ENCODE measurements at places on chromosomes 6 and 20. TPM values are rescaled to one million over a fixed set of nuclear protein-coding genes. Genes with fewer than 3 reads are reported as not detected.

Gene CST3
- total RNA-seq, result 696 TPM

Gene IRF4
- 0.72 TPM for total RNA-seq

Gene KIF6
- total RNA-seq, result not detected

Gene COL19A1
- total RNA-seq, result not detected

Gene HUS1B
- not detected for total RNA-seq

Gene FAM83C
- 55.3 TPM for total RNA-seq

Gene SLC25A27
- 6.5 TPM for total RNA-seq

Gene UBE2V1
- 59.0 TPM for total RNA-seq

Gene GSTA1
- total RNA-seq, result 16.1 TPM

Gene LTA
- not detected for total RNA-seq

Gene SESN1
- 31.7 TPM for total RNA-seq

GRCh38 chr6:147132889-147133288 is 71.3 kb upstream of the STXBP5 start:
- no peak for DNase-seq

- DNase-seq, result no peak
Measured at GRCh38 chr6:143375022-143375585, 75.4 kb downstream of the ADAT2 start.

GRCh38 chr20:5770231-5770986 is 20.2 kb downstream of the SHLD1 start:
- DNase-seq, result no peak

DNA sequence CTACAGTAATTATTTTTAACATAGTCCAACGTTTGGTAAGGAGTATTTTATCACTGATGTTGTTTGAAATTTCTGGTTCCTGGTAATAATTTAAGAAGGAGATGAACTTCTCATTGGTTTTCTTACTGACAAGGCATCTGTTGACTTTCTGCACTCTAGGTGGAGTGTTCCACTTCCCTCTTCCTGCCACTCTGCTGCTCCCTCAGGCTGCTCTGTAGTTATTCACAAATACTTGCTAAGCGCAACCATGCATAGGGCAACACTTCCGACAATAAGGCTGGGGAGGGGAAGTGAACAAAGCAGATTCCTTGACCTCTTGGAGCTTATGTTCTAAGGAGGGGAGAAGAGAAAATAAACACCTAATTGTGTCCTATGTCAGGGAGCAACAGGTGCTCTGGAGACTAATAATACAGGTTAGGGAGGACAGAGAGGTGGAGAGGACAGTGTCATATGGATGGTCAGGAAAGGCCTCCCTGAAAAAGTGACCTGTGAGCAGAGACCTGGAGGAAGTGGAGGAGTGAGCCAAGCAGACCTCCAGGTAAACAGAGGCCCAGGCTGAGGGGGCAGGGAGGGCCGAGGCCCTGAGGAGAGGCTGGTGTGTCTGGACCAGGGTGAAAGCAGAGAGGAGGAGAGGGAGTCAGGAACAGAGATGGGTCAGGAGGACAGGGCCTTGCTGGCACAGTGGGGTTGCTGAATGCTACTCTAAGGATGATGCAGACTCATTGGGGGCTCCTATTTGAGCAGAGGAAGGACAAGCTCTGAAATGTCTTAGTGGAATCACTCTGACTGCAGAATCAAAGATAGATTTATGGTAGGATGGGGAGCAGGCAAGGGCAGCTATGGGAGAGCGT is 134.8 kb upstream of the SLC24A3 start:
- DNase-seq, result no peak

- DNase-seq, result no peak
Measured at GRCh38 chr6:120576061-120576460, 758.2 kb downstream of the TBC1D32 start.

GRCh38 chr6:8608737-8609136 is 173.4 kb upstream of the SLC35B3 start:
- DNase-seq, result no peak

DNA sequence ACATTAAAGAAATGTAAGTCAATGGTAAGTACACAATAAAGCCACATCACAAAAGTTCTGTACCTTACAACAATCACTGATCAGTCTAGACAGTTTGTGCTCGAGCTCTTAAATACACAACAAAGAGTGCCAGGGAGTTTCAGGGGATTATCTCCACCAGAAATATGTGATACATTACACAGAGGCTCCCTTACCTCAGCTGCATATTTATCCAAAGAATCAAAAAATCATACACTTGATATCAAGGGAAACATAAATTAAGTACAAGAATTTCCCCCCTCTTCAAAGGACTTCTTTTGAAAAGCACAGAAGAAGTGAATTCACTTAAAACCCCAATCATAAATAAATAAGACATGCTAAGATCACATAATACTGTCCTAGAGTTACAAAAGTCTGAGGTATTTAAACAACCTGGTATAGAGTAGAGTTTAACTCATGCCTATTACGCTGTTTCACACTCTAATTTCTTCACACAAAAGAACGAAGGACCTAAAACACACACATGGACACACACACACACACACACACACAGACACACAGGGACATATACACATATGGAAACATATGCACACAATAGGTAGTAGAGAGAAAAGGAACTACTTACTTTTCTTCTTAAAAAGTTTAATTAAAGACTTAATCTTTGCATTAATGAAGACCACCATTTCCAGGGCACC is 528 bp downstream of the NHSL1 start:
- DNase-seq, result no peak

GRCh38 chr20:4666001-4666479 is 55.7 kb upstream of the PRND start:
- no peak for DNase-seq

DNA sequence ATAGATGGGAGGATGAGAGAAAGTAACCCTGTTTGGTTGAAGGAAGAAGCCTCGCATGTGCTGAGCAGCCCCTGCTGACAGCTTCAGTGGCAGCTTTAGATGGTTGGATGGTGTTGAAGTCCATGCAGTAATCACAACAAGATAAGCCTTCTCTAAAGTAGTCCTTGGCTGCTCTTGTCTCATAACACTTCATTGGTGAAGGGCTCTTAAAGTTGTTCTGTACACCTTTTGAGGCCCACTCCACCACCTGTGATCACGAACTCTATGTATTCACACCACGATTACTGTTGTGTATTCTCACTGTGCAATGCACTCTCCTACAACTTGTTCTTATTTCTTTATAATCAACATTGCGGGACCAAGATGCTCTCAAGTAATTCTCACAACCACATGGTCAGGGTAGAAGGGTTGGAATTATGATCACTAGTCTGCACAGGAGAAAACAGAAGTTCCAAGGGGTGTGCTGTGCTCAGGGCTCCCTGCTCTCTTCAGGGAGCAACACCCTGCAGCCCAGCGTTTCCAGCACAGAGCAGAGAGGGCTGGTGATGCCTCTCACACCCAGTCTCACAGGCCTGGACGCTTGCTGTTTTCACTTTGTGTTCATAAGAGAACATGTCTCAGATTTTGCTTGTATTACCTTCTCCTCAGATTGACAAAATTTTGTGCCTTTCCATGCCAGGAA is 294.4 kb downstream of the SMOC2 start:
- DNase-seq, result no peak

DNA sequence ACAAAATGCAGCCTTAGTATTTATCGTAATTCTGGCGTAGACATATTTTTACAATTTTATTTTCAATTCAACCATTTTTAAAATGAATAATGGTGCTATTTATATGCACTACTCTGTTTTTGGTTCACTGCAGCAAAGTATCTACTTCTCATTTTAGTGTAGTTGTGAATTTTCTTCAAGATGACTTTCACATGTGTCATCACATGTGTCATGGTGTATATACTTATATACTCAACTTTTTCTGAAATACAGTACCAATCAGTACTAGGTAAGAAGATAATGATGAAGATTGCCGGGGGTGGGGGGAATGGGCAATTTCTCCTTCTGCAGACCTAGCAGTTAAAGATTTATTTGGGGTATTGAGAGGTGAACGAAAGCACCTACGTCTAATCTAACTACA is 634.5 kb downstream of the PHF3 start:
- DNase-seq, result no peak

DNA sequence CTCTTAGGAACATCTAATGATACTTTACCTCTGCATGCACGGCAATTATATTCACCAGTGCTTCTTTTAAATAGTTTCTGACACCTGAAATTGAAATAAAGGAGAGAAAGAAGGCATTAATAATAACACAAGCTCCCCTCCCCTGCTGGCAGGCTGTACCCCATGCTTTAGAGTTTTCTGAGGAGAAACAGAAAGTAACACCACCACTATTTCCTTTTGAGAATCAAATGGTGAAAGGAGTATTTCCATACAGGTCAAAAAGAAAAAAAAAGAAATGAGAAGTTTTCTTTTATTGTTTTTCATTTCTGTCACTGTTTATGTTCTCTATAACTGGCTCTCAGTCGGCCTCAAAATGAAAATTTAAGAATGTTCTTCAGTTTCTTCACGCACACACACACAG is 108.1 kb downstream of the IRF4 start:
- DNase-seq, result no peak

- DNase-seq, result no peak
Measured at GRCh38 chr6:29506446-29507067, 18.8 kb upstream of the MAS1L start.

GRCh38 chr6:42251911-42252637 is 34.4 kb upstream of the MRPS10 start:
- DNase-seq, result no peak

- DNase-seq, result no peak
Measured at GRCh38 chr6:27816906-27817305, 95.3 kb downstream of the OR2B2 start.

GRCh38 chr6:24432611-24433010 is 29.9 kb downstream of the MRS2 start:
- DNase-seq, result no peak

- DNase-seq, result no peak
Measured at GRCh38 chr6:16925461-16925860, 164.2 kb upstream of the ATXN1 start.

DNA sequence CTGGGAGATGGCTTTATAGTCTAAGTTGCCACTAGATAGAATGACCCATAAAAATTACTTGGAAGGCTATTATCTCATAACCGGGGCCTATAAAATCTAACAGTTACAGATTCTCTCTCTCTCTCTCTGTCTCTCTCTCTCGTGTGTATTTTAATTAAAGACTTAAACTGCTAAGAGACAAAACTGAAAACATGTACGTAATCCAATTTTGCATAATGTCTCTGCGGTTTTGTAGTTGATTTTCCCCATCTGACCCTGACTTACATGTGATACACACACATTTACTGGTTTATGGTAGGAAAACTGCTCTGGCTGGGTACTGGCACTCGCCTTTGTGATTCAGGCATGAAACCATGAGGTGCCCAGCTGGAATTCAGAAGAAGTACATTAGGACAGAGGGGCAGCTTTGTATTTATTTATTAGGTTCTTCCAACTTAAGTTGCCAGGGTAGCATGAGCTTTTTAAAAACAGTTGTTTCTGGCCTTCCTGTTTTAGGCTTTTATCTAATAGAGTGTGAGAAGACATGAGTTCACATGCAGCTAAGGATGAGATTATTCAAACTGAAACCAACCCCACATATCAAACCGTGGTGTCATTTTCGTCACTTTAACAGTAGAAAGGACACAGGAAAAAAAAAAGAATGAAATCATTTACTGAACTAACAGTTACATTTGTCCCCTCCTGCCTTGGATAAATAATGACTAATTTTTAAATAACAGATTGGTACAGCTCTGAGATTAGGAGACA is 182.5 kb downstream of the GMPR start:
- DNase-seq, result no peak

DNA sequence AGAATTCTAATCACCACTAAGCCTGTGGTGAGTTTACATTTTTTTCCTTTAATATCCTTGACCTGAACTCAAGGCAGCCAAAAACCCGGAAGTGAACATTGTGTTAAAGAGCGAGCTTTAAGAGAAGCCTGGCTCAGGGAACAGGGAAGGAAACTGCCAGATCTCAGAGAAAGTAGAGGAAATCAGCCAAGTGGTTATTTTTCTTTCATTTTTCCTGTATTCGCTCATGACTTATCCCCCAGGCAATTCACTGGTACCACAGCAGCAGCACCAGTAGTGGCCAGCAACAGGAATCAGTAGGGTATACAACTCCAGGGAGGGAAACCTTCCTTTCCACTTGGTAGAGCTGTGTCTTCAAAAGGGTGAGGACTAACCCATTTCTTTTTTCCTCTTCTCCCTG is 89.6 kb upstream of the HMGCLL1 start:
- no peak for DNase-seq

- no peak for DNase-seq
Measured at GRCh38 chr6:100269189-100269588, 195.5 kb downstream of the SIM1 start.

DNA sequence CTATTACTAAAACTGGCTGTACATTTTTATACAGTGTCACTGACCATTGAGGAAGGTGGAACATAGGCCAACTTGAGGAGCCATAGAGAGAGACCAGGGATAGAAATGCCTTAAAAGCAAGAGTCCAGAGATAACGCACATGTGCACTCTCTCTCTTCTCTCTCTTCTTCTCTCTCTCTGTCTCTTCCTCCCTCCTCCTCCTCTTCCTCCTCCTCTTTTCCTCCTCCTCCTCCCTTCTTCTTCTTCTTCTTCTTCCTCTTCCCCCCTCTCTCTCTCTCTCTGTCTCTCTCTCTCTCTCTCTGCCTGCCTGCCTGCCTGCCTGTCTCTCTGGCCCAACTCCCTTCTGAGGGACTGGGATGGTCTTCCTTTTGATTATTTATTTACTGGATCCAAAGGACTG is 16.3 kb upstream of the ADIG start:
- no peak for DNase-seq

DNA sequence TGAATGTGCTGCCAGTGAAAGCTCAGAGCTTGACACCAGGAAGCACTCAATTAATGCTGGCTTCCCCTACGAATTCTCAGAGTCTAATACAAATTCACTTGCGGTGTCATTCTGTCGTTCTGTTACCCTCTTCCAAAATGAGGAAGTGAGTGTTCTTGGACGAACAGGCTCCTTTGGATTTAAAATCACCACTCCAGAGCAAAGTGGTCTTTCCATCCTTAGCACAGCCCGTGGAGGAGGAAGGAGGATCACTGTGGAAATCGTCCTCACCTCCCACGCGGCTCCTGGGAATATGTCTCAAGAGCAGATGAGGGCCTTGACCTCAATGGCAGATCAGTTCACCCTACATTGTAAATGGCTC is 41.7 kb downstream of the RIOK1 start:
- no peak for DNase-seq

DNA sequence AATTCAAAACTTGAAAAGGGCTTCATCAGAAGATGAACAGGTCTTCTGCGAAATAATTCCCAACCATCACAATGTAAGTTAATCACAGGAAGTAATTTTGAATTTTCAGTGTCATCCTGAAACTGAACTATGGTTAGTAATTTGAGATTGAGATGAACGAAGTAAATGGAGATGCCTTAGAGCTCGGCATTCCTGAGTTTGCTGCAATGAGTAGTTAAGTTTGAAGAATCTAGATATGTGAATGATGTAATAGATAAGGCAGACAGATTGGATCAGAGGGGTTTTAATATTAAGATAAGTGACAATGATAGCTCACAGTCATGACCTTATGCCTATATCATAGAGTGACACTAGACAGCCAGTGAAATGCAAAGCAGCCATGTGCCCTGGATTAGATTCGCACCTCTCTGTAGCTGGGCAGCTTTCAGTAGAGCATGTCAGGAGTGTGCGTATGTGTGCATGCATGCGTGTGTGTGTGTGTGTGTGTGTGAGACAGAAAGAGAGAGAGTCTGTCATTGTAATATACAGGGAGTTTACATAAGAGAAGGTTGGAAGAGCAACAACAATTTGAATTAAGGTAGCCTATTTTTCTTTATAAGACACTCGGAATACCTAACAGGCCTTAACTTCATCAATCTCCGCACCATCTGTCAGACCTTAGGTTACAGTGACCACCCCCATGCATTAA is 233.0 kb downstream of the GMPR start:
- DNase-seq, result no peak
